ENCODE measurements at places on chromosomes 2 and 18. TPM values are rescaled to one million over a fixed set of nuclear protein-coding genes. Genes with fewer than 3 reads are reported as not detected.

TRABD2A gene
- 10.6 TPM for total RNA-seq

COLEC12 gene
- 0.02 TPM for total RNA-seq

VWC2L gene
- total RNA-seq = not detected

HRH4 gene
- not detected for total RNA-seq

DNA sequence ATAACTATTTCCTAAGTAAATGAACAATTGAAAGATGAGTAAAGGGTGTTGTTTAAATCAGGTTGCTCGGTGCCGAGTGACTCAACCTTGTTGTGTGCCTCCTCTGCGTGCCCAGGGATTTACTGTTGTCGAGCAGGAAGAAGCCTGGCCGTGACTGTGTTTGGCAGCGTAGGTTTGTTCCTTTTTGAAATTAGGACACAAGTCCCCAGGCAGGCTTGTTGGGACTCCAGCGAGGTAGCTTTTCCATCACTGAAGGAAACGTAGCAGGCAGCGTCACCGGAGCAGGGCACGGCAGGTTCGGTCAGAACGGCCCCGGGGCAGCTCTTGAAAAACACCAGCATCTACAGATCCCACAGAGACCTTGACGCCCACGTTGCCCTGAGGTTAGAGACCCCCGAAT lies 48.6 kb downstream of the TMEM18 start:
- no peak for DNase-seq

DNA sequence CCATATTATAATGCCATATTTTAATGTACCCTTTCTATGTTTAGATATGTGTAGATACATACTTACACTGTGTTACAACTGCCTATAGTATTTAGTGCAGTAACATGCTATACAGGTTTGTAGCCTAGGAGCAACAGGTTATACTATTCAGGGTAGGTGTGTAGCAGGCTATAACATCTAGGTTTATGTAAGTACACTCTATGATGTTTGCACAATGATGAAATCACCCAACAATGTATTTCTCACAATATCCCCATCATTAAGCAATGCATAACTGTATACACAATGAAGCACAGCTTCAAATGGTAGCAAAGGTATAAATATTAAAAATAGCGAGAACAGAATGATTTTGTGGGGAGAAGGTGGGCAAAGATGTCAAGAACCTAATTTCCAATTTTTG lies 117.8 kb downstream of the DYM start:
- no peak for DNase-seq

- no peak for DNase-seq
These were observed 119.8 kb downstream of the RPIA start for GRCh38 chr2:88811233-88811632.

DNA sequence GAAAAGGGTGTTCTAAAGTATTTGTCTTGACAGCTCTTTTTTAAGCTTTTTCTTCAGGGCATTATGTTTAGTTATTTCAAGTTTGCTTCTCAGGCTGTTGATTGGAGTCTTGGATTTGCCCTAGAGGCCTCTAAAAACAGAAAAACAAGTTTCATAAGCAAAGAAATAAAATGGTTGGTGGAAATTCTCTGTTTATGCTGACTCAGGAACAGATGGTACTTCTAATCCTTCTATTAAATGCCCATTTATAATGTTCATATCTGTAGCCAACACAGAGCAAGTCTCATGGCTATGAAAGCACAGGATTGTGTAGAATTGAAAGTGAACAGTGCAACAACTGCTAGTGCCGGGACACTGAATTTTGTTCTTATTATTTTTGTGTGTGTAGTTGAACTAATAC lies 60.4 kb downstream of the KCNJ3 start:
- DNase-seq = no peak

- DNase-seq = no peak
These were observed 24.0 kb upstream of the GREB1 start for GRCh38 chr2:11509657-11510360.
